ENCODE measurements at places on chromosomes 7 and 10.

GRCh38 chr10:114173603-114173920 lies 441 bp downstream of the CCDC186 start:
- no peak for DNase-seq

DNA sequence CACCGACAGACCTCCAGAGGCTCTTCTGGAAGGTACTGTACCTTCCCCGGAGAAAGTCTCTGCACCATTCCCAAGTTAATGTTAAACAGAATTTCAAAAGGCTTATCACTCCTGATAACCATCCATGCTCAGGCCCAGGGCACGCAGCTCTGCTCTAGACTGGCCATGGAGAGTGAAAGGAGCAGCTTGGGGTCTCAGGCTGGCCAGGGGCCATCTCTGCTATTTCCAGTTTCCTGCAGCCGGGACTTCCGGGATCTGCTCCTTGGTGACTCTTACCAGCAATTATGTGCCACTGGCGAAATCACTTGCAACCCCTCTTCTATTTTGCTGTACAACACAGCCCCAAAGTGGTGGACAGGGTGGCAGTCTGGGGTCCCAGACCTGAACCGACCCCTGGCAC lies 6.0 kb downstream of the CLDN15 start:
- DNase-seq, result no peak

- no peak for DNase-seq
These were observed 135.7 kb downstream of the INHBA start for GRCh38 chr7:41567031-41567730.

DNA sequence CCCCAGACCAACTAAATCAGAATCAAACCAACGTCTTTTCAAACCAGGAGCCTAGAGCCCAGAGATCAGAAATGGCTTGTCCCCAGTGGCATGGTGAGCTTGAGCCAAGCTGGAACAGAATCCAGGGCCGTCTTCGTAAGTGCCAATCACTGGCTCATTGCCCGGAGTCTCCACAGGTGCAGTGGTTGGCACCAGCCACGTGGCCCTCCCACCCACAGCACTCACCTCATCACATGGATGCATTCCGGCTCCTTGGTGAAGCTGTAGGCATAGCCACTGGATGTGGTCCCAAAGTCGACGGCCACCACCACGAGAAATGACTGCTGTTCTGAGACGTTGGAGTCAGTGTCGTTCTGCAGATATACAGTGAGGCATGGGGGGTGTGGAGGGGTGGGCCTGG lies 37.4 kb downstream of the HSPA12A start:
- DNase-seq, result no peak

DNA sequence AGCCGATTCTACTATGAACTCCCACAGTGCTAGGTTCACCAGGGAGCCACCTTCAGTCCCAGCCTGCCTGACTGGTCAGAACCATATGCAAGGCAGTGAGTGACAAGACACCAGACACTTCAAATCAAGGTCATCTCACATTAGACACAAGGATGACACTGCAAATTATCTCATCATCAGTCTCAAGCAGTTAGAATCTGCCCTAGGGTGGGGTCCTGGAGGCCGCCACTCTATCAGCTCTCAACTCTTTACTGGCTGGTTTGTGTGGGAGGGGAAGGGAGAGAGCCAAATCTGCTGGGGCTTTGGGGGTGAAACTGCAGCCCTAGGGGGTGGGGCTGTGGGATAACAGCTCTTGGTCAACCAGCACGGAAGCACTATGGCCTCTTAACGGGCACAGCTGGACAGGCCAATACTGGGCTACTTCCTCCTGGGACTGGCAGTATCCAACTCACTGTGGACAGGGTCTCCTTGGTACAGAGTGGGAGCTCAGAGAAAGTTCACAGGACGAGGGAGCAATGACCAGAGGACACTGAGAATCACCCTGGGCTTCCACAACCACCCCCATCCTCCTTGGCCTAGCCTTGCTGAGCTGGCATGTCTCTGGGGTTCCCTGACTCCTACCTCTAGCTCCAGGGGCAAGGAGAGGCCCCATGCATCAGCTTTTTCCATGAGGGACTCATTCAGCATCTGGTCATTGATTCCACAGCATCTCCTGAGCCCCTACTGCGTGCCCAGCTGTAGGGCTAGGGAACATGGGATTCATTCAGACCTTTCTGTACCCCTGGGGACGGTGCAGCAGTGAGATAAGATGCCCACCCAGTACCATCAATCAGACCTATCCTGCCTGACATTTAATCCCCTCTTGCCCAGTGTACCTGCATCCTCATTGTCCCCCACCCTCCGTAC lies 5.4 kb downstream of the GPRIN2 start:
- DNase-seq, result no peak

DNA sequence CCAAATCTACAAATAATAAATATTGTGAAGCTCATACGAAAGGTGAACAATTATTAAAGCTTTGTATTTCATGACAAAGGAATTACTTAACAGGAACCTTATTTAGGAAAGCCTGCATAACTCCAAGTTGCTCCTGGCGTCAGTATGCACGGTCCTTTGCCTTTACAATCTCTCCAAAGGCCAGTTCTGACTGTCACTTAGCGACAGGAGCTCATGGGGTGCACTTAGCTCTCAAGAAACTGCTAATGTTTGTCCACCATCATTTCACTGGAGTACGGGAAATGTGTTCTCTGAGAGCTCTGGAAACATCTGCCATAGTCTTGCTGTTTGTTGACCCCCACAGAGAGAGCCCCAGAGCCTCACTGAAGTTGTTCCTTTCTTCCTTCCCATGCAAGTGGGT lies 781.5 kb upstream of the POM121L12 start:
- no peak for DNase-seq

DNA sequence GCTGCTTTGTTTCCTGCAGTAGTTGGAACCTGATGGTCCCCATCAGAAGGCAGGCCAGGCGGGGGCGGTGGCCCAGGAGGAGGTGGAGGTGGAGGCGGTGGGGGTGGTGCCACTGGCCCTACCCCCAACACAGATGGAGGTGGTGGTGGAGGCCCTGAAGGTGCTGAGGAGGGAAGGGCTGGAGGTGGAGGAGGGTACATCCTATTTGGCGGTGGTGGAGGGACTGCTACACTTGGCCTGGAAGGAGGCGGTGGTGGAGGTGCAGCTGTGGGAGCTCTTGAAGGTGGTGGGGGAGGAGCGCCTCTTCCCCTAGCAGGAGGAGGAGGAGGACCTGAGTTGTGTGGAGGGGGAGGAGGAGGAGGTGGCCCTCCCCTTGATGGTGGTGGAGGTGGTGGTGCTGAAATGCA lies 36.8 kb downstream of the LMOD2 start:
- no peak for DNase-seq

GRCh38 chr10:5645944-5646617 lies 20.3 kb downstream of the ASB13 start:
- DNase-seq, result no peak

DNA sequence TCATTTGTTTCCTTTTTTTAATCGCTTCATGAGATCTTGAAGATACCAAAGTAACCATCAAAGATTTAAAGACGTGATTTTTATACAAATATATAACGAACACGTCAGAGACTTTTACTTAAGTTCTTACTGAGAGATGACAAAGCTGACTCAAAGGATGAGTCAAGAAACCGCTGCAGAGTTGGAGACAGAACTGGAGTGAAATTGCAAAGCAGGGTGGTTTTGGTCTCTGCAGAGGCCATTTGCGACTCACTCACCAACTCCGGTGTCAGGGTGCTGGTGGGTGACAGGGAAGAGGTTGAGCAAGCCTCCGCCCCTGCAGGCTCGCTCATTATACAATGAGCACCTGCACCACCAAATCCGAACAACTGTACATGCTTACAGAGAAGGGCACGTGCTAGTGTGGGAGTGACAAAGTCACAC lies 75.2 kb downstream of the DNAJB6 start:
- peak; percentile 50 for DNase-seq

GRCh38 chr7:69683002-69683401 lies 84.7 kb downstream of the AUTS2 start:
- DNase-seq, result no peak

GRCh38 chr7:135855846-135856245 lies 107.2 kb upstream of the FAM180A start:
- no peak for DNase-seq

- DNase-seq, result no peak
These were observed 573 bp downstream of the BLVRA start for GRCh38 chr7:43758822-43759683.

- no peak for DNase-seq
These were observed 56.5 kb downstream of the FIGNL1 start for GRCh38 chr7:50393547-50394252.

GRCh38 chr10:71267508-71268240 lies 51.4 kb upstream of the SLC29A3 start:
- DNase-seq, result no peak

- no peak for DNase-seq
These were observed 51.8 kb upstream of the ANK3 start for GRCh38 chr10:60441515-60441914.

GRCh38 chr10:60747817-60748469 lies 30.3 kb upstream of the CDK1 start:
- no peak for DNase-seq

DNA sequence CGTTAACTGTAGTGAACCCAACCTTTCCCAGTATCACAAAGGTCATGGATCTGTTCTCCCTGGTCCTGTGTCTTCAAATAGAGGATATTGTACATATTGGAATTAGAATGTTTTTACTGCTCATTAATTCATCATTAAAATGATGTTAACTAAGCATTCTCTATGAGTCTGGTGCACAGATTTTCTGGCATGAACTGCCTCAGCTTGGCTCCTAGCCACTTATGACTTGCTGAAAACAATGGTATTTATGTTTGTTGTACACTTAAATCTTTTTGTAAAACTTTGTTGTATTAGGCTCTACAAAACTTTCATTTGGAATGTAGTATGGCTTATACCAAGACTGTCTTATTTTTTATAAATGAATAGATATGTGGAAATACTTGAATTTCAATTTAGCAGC lies 329.4 kb downstream of the TFEC start:
- DNase-seq, result no peak

DNA sequence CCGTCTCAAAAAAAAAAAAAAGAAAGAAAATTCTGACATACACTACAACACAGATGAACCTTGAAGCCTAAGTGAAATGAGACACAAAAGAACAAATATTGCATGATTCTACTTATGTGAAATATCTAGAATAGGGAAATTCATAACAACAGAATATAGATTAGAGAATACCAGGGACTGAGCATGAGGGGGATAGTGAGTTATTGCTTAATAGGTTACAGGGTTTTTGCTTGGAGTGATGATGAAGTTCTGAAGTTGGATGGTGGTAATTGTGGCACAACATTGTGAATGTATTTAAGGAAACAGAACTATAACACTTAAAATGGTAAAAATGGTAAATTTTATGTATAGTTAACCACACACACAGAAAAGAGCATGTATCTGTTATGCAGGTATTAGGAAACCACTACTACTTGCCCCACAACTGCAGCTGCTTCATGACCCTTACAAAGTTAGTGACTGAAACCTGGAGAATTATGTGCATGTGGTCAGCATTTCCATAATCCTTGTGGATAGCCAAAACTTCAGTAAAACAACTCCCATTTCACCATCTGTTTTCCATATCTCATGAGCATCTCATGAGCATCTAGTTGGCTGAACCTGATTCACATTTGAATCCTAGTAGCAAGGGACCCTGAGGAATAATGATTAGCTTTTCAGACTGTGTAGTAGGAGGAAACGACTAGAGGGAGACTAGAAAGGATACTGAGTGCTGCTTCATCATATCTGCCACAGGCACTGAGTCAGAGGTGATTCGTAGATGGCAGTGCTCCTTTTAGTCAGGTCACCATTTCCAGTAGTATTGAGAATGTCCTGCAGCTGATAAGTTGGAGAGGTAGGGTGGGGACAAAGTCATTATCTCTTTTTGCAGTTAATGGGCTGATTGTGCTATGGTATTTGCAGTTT lies 26.3 kb downstream of the SAMD8 start:
- DNase-seq, result peak; percentile 47

GRCh38 chr10:6755781-6756460 lies 175.8 kb upstream of the PRKCQ start:
- no peak for DNase-seq

GRCh38 chr10:108014902-108015177 lies 850.3 kb upstream of the SORCS1 start:
- no peak for DNase-seq

GRCh38 chr7:100065452-100066186 lies 15.9 kb downstream of the ZNF3 start:
- DNase-seq, result no peak
